Fibroblast of villous mesenchyme (primary cell): ENCODE measurements at places on chromosomes 12 and 14.

GRCh38 chr12:128811806-128812205, 12.0 kb downstream of the SLC15A4 start:
- DNase-seq: no peak

DNA sequence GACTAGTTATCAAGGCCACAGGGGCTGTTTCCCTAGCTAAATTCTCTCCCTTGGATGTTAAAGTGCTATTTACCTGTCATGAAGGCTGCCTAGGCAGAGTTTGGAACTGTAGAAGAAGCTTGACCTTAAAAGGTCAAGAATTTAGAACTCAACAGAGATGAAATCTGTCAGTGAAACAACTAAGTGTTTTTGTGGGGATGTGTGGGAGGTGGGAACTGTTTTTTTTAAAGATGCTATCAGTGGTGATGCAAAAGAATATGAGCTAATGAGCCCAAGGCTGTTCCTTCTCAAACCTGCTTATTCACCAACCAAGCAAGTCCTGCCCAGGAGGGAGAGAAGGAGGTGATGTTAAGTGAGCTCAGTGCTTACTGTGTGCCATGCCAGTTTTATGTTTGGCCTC, 40.8 kb upstream of the POC1B start:
- peak; percentile 69 for DNase-seq

GRCh38 chr14:24852312-24853060, 197.5 kb downstream of the STXBP6 start:
- no peak for DNase-seq

- no peak for DNase-seq
These were observed 143.6 kb downstream of the EMP1 start for GRCh38 chr12:13340149-13340548.

DNA sequence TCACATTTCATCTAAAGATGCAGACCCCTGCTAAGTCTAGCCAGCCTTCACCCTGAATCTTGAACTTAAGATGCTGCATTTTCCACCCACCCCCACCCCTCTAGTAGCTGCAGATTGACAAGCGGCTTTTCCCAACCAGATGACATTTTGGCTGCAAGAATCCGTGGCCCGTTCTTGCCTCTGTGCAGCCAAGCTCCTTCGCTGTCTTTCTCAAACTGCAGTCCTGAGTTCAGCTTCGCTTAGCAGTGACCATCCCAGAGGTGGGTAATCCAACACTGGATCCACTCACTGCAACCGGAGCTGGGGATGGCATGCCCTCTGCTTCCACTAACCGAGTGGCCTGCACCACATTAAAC, 765 bp upstream of the NFYB start:
- DNase-seq: no peak

DNA sequence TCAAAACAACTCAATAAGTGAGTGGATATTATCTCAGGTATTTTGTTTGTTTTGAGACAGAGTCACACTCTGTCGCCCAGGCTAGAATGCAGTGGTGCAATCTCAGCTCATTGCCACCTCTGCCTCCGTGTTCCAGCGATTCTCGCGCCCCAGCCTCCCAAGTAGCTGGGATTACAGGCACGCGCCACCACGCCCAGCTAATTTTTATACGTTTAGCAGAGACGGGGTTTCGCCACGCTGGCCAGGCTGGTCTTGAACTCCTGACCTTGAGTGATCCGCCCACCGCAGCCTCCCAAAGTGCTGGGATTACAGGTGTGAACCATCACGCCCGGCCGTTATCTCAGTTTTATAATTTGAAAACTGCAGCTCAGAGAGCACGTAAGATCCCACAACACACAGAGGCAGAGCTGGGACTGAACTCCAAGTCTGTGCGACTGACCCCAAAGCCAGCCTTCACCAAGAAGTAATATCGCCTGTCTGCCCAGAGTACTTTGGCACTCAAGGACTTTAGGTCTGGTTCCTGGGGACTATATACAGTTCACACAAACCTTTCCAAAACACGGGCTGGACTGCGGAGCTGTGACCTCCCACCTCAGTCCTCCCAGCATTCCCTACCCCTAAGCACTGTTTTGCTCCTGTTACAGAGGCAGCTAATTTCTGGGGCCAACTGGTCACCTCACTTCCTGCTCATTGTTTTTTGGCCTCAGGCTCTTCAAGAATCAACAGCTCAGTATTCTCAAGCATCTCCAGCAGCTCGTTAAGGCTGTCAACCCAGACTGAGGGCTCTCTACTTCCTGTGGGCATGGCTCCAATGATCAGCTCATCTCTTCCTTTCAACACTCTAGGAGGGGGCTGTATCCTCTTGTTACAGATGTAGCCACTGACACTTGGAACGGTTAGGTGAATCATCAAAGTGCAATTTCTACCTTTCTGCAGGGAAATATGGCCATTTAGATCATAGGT, 22.5 kb downstream of the TESC start:
- DNase-seq: peak; percentile 5

- DNase-seq: no peak
These were observed 128.5 kb downstream of the HMGA2 start for GRCh38 chr12:65952737-65953209.

GRCh38 chr12:56941299-56942017, 7.2 kb upstream of the SDR9C7 start:
- peak; percentile 74 for DNase-seq

- DNase-seq: no peak
These were observed 40.4 kb upstream of the ANO2 start for GRCh38 chr12:5985471-5985870.

- no peak for DNase-seq
These were observed 62.0 kb downstream of the PLEKHG7 start for GRCh38 chr12:92764831-92765230.

GRCh38 chr14:29222671-29223268, 456.2 kb downstream of the FOXG1 start:
- peak; percentile 64 for DNase-seq

DNA sequence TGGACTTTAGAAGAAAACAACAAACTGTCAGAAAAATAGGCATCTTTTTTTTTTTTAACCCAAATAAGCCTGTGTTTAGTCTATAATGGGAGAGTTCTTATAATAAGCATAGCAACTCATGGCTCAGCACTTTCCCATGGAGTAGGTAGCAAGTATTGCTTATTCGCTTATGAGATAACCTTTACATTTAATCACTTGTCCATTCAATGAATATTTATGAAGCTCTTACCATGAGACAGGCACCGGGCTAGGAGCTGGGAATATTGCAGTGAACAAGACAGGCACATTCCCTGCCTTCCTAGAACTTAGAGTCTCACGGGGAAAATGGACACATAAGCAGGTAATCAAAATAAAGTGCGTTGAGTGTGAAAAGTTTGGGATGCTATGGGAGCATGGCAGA, 10.0 kb upstream of the DCP1B start:
- no peak for DNase-seq

DNA sequence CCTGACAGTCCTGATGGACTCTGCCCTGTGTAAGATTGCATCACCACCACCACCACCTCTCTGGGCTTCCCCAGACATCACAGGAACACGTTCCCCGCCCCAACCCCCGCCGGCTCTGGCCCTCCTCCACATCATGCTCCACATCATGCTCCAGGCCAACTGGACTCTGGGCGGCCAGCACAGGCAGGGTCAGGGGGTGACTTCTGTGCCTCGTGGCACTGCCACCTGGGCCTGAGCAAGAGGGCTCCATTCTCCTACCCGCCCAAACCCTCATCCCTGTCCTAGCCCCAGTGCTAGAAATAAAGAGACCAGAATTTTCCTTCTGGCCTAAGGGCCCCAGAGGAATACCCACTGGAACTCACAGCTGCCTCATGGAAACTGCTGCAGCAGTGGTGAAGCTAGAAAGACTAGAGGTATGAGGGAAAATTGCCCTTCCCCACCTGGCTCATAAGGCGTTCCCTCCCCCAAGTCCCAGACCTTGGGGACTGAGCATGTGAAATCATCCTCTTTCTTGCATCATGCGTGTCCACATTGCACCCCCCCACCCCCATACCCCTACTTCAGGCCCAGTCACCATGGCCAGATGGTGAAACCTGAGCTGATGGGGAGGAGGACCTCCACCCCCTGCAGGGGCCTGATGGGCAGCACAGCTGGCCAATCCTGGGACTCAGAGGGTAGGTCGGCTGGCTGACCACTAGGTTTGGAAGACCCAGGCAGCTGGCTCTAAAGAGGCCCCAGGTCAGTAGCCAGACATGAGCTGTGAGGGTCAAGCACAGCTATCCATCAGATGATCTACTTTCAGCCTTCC, at the start of gene INHBE:
Gene INHBE (plus strand): TSS at position 742 of the 808 bp plus-strand sequence. CDS start 230 bp downstream, outside the sequence.
- DNase-seq: peak; percentile 91

GRCh38 chr12:32170437-32170998, 63.9 kb downstream of the BICD1 start:
- no peak for DNase-seq

DNA sequence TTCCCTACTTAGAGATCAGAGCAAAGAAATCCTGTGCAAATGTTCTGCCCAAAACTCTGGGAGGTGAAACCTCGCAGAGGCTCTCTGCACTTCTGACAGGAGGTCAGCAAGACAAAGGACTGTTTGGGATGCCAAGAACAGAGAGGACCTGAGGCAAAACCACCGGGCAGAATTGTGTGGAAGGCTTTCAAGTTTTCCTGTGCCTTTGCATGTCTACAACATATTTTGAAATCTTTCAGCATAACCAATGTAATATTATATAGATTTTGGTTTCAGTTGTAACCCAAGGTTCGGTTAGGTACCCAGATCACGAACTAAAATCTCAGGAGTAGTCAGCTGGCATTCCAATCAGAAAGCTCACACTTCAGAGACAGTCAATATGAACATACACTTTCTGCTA, 99.4 kb upstream of the PLEKHA5 start:
- no peak for DNase-seq

- DNase-seq: peak; percentile 63
These were observed 89.9 kb downstream of the OTOGL start for GRCh38 chr12:80189241-80189640.

DNA sequence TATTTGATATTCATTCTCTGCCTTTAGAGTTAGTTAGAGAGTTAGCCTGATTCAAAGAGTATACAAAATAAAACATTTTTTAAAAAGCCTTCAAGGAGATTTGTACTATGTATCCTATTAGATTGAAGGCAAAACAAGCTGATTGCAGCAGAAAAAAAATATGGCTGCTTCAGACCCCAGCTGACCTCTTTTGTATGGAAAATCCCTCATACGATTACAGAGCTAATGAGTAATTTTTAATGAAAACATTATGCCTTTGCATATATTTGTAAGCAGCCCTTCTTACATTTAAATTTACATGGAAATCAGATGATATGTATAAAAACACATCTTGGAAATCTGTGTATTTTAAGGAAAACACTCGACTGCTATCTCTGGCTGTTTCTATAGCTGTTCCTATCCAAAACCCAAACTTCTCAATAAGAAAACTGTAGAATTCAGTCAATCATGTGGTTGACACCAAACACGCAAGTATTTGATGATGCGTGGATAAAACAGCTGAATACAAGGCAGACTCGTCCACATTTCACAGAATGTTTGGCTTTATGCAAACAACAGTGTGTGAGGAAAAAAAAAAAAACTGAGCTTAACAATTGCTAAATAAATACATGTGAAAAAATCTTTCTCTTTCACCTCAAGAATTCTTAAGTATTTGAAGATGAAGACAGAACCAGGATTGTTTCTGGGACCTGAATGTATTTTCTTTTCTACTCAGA, 275.3 kb downstream of the EGLN3 start:
- no peak for DNase-seq

- no peak for DNase-seq
These were observed 3.7 kb downstream of the ACACB start for GRCh38 chr12:109120095-109120494.

DNA sequence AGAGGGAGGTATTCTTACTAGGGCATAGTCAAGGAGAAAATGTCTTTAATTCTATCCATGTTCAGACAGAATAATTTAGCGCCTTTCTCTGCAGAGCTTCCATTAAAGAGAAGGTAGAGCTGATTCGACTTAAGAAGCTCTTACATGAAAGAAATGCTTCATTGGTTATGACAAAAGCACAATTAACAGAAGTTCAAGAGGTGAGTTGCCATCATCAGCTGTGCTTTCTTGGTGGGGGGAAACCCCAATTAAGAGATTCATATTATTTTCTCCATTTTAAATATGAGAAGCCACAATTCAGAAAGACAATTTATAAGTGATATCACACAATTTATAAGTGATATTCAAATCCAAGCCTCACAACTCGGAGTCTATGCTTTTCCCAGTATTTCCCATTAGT, 27.8 kb downstream of the RPGRIP1 start:
- DNase-seq: no peak

- peak; percentile 84 for DNase-seq
These were observed at the start of gene LIMA1 for GRCh38 chr12:50283229-50283923. LIMA1 (minus strand) TSS chr12:50283520; CDS start chr12:50248751, 34,769 bp downstream.

- DNase-seq: no peak
These were observed 185.6 kb downstream of the DACT1 start for GRCh38 chr14:58823312-58823711.

DNA sequence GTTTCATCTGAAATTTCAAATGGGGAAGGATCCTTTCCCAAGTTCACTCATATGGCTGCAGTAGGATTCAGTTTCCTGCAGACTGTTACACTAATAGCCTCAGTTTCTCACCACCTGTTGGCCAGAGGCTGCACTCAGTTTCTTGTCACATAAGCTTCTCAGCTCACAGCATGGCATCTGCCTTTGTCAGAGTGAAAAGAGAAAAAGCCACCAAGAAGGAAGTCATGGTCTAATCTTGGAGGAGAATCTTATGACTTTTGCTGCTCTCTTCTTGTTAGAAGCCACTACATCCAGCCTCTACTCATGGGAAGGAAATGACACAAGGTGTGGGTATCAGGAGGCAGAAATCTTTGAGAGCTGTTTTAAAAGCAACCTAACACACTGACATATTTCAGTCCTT, 39.4 kb upstream of the BTG1 start:
- DNase-seq: no peak

GRCh38 chr12:126506426-126507182, 1441.4 kb downstream of the AACS start:
- DNase-seq: peak; percentile 50
